ENCODE measurements at places on chromosomes 1 and 21.

- no peak for DNase-seq
Observed at GRCh38 chr21:44802396-44803153, 955 bp upstream of the UBE2G2 start.

DNA sequence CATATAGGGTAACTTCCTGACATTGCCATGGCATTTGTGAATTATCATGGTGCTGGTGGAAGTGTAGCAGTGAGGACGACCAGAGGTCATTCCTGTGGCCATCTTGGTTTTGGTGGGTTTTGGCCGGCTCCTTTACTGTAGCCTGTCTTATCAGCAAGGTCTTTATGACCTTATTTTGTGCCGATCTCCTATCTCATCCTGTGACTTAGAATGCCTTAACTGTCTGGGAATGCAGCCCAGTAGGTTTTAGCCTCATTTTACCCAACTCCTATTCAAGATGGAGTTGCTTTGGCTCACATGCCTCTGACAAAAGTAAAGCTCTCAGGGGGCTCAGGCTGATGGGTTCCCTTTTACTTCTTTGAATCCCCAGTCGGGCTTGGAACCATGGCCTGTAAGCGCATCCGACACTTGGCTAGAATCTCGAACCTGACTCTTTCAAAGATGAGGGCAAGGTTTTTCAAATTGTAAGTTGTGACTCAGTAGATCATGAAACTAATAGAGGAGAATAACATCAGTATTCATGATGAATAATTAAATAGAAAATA lies 85.0 kb downstream of the GALNT2 start:
- DNase-seq = no peak

DNA sequence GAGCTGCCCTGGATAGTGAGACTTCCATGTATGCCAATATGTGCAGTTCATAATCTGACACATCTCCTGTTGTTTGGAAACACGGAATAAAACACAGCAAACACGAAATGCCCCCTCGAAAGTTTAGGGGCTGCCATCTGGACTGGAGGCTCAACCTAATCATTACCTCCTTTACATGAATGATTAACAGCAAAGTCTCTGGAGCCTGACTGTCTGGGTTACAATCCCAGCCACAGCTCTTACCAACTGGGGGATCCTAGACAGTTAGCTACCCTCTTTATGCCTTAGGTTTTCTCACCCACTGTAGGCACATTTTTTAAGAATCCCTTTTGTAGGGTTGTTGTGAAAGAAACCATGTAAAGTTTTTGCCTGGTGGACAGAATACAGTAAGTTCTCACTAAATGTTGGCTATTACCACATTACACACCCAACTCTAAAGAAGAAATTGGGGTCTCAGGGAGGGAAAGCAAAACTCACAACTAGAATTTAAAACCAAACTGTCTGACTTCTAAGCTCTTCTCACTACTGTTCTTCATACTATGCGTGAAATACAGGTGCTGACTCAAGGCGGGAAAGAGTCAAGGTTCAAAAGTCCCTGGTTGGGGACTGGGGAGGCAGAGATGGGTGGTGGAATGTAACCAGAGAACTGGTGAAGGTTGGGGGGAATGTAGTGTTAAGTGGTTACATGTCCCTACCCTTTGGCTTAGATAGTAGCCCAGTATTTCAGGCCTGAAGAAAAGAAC lies 24.2 kb downstream of the CYP4A22 start:
- DNase-seq = no peak

DNA sequence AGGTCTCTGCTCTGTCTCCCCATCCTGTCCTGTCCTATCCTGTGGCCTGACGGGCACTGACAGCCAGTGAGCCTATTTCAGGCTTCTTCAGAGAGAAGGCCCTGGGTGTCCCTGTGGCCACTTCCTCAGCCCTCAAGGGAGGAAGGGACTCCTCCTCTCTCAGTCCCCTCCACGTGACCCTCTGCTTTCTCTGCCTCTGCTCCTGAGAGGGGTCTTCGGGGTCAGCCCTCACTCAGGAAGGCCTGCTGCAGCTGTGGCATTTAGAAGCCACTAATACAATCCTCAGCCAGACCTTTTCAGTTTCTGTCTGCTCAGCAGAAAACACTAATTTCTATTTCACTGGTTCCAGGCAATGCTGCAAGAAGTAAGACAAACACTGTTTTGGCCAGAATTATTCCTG lies 43.6 kb upstream of the ETV3 start:
- DNase-seq = no peak

GRCh38 chr1:175132436-175132835 lies 60.1 kb downstream of the KIAA0040 start:
- no peak for DNase-seq

- no peak for DNase-seq
Observed at GRCh38 chr1:10679496-10680220, 116.8 kb downstream of the CASZ1 start.

GRCh38 chr1:203069030-203069747 lies 16.6 kb downstream of the MYOG start:
- DNase-seq = no peak

DNA sequence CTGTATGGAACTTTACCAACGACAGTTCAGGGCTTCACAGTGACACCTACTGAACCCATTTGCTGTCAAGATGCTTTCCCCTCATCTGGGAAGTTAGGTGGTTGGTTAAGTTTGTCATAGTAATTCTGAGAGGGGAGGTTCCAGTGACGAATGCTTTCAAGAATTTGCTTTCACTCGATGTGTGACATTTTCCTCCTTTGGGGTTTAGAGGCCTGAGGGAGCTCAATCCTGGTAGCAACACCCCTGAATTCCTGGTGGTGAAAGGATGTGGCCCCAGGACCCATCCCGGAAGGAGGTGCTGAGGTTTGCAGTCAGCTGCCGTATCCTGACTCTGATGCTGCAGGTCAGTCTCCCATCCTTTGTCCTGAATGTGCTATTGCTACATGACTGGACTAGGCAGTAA lies 2.8 kb downstream of the PIGV start:
- DNase-seq = no peak

- no peak for DNase-seq
Observed at GRCh38 chr1:226548256-226549093, at the start of gene STUM. Gene STUM, plus strand, starts transcription at chr1:226548764. Its CDS starts 141 bp downstream, at chr1:226548905.

DNA sequence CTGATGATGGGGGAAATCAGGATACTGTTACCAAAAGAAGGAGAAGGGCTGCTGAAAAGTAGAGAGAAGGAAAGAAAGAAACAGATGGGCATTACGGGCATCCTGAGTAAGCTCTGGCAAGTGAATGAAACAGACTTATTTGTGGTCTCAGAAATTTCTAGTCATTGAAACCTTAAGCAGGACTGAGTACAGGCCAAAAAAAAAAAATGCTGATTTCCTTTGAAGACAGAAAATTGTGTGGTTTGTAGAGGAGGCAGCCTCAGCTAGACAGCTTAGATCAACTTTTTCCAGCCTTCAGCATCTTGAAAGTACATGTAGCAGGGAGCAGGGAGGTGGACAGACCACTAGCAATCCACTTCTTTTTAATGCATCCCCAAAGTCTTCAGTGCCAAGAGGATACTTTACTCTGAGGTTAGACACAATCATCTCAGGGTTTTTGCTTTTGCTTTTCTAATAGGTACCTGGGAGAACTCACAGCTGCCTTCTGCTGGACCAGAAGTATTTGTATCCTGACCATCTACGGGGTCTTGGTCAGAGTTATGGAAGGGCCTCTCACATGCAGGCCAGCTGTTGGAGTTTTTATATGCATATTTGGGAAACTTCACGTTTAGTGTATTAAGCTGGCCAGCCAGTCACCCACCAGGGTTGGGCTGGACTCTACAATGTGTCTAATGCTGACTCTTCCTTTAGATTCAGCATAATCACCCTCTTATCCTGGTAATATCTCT lies 10.6 kb upstream of the CAPZB start:
- no peak for DNase-seq

GRCh38 chr1:14848625-14849024 lies 250.1 kb downstream of the KAZN start:
- no peak for DNase-seq

- DNase-seq = no peak
Observed at GRCh38 chr1:190084552-190084951, 393.1 kb downstream of the BRINP3 start.

DNA sequence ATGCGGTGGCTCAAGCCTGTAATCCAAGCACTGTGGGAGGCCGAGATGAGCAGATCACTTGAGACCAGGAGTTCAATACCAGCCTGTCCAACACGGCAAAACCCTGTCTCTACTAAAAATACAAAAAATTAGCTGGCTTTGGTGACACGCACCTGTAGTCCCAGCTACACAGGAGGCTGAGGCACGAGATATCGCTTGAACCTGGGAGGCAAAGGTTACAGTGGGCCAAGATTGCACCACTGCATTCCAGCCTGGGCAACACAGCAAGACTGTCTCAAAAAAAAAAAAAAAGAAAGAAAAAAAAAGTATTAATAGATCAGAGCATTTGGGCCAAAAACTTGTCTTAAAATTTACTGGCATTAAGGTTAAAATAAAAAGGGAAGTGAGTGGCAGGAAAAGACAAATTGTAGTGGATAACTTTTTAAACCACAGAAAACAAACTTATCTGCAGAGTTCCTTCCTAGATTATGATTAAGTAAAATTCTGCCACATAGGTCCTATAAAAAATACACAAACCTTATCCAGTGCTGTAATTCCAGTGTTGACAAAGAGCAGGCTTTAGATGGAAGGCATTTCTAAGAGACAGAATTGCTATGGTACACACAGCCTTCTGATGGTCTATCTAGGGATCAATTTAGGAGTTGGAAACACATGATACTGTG lies 53.3 kb downstream of the EIF4G3 start:
- no peak for DNase-seq

DNA sequence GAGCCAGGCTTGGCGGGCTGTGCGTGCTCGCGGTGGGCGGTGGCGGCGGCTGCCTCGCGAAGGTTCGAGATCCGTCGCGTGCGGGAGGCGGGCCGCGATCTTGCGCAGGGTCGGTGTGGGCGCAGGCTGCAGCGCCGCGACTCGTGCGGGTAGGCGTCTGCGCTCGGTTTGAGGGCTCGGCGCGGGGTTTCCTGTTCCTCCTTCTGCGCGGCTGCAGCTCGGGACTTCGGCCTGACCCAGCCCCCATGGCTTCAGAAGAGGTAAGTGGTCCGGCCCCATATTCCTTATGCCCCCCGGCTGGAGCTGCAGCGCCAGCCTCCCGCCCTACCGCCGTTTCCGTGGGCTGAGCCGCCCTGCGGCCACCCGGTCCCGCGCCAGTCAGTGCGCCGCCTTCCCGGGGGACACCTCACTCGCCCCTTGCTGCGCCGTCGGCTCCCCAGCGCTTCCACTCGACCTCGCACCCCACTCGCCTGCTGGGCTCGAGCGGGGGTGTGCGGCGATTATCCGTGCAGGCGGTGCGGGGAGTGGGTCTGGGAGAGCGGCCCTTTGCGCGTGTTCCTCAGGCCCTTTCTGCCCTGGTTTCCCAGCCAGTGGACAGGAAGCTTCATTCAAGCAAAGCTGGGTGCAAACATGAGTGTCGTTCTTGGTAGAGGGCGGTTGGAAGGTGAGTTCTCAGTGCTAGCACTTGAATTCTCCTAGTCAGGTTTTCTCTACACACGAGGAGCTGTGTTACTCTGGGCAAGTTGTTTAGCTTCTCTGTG lies at the start of gene CACYBP:
CACYBP (plus strand) TSS at position 12 of the 761 bp plus-strand sequence; CDS start at position 246, 234 bp downstream.
- DNase-seq = no peak

DNA sequence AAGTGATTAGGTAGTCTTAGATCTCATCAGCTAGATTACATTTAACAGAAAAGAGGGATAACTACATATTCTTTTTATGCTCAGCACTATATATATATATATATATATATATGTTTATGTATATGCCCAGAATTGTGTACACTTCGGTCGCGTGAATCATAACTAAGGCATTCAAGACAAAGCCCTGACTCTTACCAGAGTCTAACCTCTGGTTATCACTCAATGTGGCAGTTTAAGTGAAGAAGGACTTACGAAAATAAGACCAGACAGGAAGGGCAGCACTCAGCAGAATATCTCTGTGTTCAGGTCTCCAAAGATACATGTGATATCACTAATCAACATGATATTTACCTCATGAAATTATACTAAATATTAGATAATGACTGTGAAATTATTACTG lies 1326.7 kb downstream of the MRPL39 start:
- no peak for DNase-seq

- DNase-seq = no peak
Observed at GRCh38 chr1:205961405-205961804, 18.1 kb upstream of the SLC26A9 start.

DNA sequence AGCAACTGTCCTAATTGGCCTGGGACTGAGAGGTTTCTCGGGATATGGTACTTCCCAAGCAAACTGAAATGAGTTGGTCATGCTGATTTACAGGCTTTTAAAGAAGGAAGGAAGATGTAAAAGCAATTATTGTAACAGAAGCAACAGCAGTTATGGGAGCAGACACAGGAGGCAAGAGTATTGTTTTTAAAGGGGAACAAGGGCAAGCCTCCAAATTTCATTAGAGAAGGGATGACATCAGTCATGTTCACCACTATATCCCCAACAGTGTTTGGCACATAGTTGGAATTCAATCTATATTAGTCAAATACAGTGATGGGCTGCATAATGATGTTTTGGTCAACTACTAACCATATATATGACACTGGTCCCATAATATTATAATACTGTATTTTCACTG lies 46.0 kb upstream of the JUN start:
- DNase-seq = no peak

- DNase-seq = no peak
Observed at GRCh38 chr21:31725202-31725839, 6.6 kb downstream of the SCAF4 start.

- DNase-seq = no peak
Observed at GRCh38 chr21:26061437-26061836, 109.1 kb downstream of the APP start.

DNA sequence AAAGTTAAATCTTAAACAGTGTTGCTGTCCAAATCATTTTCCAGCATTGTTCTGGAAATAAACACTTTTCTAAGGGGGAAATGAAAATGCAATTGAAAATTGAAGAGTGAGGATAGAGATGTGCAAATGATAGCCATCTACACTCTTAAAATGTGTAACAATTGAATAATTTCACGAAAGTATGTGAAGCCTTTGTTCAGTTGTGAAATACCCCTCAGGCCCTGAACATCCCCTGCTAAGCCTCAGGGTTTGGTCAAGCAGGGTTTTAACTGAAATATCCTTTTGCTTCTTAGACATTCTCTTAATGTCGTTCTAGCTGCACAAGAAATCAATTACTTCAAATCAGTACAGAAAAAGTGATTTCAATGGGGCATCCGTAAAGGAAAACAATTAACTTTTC lies 65.9 kb upstream of the DYNLT5 start:
- no peak for DNase-seq
